ENCODE measurements at places on chromosomes 12 and 14.
A peak's percentile ranks its signal among the peaks of the same experiment; 100 is the strongest.

DNA sequence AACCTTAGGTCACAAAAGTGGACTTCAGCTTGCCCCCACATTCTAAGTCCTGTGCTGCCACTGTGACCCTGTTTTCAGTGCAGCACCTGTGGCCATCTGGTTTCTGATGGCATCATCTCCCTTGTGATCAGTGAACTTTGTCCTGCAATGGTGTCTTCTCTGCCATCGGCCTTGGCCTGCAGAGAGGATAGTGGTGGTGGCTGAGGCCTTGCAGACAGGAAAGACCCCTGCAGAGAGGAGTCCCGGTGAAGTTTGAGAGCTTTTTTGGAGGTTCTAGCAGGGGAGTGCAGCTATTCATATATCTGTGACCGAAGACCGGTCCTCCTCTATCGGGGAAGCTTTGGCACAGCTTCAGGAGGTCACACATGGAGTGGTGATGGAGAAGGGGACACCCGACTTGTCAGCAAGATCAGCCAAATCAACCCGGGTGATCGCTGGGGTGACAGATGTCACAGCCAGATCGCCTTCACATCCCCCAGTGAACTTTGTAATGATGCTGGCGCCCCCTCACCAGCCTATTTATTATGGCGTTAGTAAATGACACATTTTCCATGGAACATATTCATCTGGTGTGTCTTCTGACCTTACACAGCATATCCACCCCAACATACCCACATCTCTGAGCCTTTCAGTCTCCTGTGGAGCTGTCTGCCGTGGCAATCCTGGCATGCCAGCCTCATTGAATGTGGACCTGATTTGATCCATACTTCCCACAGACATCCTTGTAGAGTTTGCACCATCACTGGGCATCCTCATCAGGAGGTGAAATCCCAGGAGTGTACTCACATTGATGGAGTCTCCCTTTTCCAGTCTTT lies 136.1 kb downstream of the PAPOLA start:
- no peak for DNase-seq

GRCh38 chr14:68664225-68664681 lies 128.6 kb downstream of the ZFP36L1 start:
- peak; percentile 29 for DNase-seq

GRCh38 chr12:43338848-43339526 lies 213.0 kb downstream of the ADAMTS20 start:
- DNase-seq, result no peak

DNA sequence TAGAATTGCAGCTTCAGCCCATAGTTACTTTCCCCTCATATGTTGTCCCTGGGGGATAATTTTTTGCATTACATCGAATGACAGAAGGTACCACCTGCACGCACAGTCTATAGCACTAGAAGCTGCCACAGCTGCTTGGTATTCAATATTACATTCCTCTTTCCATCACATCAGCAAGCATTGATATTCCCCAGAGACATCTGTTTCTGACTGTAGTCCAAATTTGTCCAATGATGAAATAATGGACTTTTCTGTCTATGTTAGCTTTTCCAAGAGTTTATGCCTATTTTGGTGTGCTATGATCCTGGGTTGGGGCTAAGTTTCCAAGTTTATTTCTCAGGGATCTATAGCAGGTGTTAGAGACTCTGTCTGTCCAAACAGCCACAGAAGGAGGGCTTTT lies 335.4 kb downstream of the LRIG3 start:
- DNase-seq, result no peak

GRCh38 chr12:45331552-45331951 lies 115.7 kb downstream of the ANO6 start:
- DNase-seq, result no peak

DNA sequence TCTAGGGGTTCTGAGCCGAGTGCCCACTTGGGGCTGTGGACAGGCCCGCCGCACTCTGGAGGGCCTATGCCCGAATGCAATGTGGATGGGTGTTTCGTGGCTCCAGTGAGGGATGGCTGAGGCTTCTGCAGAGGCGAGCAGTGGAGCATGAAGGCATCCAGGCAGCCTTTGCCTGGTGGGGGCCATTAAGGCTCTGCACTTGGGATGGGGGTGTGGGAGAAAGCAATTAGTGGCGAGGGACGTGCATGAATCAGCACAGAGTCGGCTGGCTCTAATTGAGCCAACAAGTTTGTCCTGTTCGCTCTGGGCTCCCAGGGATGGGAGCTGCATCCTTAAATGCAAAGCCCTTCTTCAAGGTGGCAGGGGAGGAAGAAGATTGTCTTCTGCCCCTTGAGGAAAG lies 346.9 kb upstream of the FKBP4 start:
- no peak for DNase-seq

GRCh38 chr12:10409392-10409791 lies at the start of gene KLRC4:
TSS of gene KLRC4 (minus strand) at chr12:10409757. CDS start at chr12:10409575, 182 bp downstream.
- no peak for DNase-seq

DNA sequence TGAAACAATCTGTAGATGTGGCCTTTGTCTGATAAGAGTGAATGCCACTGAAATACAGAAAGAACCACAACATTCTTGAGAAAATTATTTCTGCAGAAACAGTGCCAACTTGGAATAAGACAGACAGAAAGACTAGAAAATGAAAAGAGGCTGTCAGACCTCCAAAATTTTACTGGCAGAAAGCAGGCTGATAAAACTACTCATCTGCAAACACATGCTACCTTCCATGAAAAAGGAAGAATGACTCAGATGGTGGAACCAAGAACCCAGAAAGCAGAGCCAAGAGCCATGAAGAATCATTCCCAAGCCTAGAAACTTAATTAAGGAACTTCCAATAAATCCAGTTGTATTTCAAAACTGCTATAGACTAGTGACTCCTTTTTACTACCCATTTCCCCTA lies 31.9 kb upstream of the OSBPL8 start:
- DNase-seq, result no peak

DNA sequence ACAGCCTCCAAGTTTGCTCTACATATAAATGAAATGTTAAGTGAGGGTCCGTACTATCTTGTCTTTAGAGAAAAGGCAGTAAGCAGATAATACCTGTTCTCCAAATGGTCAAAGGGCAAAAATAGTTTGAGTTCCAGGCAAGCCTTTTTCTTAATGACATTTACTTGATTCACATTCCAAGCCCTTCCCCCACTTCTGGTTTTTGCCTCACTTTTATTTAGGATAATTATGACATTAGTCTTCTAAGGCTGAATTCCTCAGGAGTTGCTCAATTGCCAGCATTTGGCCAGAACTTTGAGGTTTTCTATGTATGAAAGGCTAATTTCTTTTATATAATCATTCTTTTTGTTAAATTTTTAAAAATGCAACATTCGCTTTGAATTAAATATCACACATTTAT lies 62.5 kb upstream of the DUSP6 start:
- no peak for DNase-seq

- DNase-seq, result no peak
These were observed 476.9 kb downstream of the LRIG3 start for GRCh38 chr12:58443273-58443980.

- DNase-seq, result no peak
These were observed 23.2 kb downstream of the LGALS3 start for GRCh38 chr14:55152052-55152753.

DNA sequence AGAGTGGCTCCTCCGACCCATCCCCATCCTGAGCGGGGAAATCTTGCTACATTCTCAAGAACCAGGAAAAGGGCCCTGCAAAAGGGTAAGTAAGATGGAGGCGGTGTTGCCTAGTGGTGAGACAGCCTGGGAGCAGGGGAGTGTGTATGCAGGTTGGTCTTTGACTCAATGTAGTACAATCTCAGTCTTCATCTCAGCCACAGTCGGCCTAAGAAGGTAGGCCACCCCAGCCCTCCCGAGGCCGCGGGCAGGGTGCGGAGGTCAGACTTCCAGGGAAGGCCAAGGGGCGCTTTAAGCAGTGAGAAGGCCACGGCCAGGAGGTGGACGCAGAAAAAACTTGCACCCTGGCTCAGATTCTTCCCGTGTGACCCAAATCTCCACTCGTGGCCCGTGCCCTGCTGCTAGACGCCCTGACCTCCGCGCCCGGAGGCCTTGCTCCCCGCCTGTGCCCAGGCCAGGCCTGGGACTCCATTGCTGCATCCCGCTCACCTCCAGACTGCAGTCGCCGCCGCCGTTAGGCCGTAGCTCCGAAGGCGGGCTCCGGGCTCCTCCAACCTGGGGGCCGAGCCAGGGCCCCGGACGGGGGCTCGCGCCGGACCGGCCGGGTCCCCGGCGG lies 435 bp downstream of the FOXM1 start:
- no peak for DNase-seq

DNA sequence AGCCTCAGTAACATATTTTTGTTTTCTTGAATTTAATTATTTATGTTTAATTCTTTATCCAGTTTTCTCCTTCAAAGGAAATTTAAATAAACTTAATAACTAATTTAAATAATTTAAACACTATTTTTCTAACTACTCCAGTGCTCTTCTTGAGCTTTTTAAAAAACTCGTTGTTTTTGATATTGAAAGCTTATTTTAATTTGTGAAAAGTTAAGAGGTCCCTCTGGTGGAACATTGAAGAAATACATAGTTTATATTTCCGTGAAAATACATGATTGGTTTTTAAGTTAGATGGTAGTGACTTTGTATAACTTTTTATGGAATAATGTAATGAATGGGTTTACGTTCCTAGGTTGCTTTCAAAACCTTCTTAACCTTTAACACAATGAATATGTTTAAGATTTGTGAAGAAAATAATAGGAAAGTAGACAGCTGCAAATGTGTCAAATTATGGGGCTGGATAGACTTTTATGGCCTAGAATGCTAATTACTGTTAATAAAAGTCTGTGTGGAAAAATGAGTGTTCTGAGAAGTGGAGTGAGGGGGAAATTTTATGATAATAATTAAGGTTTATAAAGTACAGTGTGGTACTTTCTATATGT lies 45.9 kb upstream of the MSRB3 start:
- DNase-seq, result no peak

GRCh38 chr14:59278111-59278510 lies 89.6 kb downstream of the DAAM1 start:
- DNase-seq, result no peak

GRCh38 chr12:116916122-116916521 lies 5.4 kb downstream of the FBXW8 start:
- no peak for DNase-seq

GRCh38 chr12:91874086-91874865 lies 271.4 kb downstream of the BTG1 start:
- no peak for DNase-seq

DNA sequence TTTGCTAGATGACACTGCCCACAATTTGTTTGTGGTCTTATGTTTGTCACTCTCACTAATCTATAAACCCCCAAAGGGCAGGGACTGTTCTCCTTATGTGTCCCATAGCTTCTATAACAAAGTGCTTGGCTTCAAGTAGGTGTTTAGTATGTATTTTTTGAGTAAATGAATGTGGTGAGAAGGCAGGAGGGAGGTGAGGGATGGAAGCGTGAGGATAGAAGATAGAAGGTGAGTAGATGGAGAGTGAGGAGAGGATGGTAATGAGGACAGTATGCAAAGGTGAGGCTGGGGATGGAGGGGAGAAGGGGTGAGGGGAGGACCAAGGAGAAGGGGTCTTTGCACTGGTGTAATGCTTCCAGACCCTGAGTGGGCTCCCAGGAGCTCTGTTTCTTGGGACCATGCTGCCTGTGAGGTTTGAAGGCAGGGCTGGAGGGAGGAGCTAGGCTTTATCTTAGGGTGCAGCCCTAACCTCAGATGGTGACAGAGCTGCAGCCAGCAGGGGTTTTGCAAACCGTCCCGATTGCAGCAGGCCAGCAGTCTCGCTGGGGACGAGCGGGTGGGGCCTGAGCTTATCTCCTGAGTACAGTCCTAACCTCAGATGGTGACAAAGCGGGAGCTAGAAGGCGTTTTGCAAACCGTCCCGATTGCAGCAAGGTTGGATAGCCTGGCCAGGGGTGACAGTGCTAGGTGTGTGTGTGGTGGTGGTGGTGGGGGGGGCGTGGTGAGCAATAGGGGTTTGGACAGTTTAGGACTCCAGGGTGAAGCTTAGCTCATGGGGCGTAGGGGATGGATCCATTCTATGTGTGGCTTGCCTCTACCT lies 6.5 kb downstream of the CEBPE start:
- DNase-seq, result no peak

- no peak for DNase-seq
These were observed 13.4 kb upstream of the ALDH2 start for GRCh38 chr12:111753144-111753881.

GRCh38 chr14:24143511-24143910 lies 2.1 kb upstream of the EMC9 start:
- DNase-seq, result no peak

- DNase-seq, result peak; percentile 45
These were observed 54.2 kb downstream of the C12orf42 start for GRCh38 chr12:103441437-103442181.

DNA sequence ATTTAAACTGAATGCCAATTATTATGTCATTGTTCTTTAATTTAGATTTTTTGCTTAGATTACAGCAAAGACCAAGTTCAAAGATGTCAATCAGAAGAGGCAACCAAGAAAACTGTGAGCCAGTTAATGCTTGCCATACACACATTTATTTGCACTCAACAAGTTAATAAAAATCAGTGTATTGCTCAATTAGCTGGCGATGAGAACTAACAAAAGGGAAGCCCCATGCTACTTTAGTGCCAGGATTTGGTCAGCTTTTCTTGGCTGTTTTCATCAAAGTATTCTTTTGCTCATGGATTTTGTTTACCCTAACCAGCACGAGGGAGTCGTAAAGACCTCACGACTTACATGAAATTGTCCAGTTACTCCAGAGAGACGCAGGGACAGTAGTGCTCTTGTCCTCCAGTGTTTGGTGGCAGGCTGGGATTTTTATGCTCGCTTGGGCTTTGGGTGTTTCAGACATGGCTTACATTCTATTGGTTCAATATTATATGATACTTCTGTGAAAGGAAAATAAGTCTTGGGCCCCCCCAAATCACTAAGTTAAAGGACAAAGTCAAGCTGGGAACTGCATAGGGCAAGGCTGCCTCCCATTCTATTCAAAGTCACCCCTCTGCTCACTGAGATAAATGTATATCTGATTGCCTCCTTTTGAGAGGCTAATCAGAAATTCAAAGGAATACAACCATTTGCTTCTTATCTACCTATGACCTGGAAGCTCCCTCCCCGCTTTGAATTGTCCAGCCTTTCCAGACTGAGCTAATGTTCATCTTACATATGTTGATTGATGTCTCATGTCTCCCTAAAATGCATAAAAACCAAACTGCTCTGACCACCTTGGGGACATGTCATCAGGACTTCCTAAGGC lies 7.4 kb upstream of the B4GALNT1 start:
- DNase-seq, result no peak

DNA sequence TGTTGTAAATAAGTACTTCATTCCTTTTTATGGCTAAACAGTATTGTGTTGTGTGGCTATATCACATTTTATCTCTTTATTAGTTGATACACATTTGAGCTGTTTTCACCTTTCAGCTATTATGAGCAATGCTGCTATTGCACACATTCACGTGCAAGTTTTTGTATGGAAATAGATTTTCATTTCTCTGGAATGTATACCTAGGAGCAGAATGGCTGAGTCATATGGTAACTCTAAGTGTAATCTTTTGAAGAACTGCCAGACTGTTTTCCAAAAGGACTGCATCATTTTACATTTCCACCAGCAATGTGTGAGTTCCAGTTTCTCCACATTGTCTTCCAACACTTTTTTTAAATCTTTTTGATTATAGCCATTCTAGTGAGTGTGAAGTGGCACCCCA lies 134.0 kb downstream of the SRGAP1 start:
- DNase-seq, result no peak

GRCh38 chr14:49516286-49516685 lies 69.9 kb downstream of the RPS29 start:
- DNase-seq, result no peak
